Epithelial cell of prostate (primary cell): ENCODE measurements at places on chromosomes 13 and 19.

- no peak for DNase-seq
Measured at GRCh38 chr13:26558987-26559386, 1.5 kb downstream of the WASF3 start.

DNA sequence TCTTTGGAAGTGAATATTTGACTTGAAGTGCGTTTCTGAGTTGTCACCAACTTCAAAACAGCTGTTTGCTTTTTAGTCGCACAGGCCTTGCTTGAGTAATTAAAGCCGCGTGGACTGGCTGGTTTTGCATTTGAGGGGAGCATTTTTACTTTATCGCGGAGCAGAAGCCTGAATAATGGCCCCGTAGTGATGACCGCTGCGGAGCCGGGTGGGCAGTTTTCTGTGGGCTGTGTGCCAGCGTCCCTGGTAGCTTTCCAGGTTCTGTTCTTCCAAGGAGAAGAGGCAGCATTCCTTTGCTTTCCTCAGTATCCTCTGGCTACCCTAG lies 1.1 kb downstream of the NAA16 start:
- no peak for DNase-seq

DNA sequence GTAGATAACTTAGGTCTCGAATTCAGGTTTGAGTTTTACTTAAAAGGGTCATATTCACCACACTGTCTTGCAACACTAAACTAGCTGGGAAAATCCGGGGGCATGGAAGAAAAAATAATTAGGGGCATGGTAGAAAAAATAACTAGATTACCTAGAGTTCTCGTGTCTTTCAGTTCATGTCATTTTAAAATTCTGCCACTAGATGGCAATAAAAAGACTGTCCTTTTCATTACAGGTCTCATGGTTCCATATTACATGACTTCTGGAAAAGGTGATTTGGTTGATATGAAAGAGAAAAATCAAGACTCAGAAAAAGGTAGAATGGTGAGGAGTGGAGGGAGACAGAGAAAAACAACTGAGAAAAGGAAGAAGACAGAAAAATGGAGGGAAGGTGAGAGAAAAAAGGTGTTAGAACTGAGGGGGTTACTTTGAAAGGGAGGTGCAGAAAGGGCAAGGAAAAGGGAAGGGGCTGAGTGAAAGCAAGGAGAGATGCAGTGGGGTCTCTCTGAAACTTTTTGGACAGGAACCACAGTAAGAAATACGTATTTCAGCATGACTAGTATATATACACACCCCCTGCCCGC lies 299.0 kb downstream of the KLF12 start:
- DNase-seq: no peak

DNA sequence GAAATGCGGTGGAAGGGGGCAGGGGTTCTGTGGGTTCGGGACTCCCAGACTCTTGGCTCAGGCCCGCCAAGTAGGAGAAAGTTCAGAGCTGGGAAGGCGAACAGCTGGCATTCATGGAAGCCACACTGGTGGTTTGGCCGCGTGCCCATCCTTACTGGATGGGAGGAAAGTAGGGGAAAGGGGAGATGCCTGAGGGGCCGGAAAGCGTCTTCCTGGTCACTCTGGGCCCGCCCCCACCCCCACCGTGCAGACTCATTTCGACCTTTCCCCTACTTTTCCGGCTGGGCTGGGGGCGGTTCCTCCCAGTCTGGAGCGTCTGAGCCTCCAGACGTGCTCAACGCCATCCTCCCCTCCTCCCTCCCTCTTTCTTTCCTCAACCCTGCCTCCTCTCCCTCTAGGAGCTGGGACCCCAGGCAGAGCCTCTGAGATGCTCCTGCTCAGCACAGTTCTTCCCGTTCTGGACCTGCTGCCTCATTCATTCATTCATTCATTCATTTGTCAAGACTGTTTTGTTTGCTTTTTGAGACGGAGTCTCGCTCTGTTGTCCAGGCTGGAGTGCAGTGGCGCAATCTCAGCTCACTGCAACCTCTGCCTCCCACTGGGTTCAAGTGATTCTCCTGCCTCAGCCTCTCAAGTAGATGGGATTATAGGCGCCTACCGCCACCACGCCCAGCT lies 3.5 kb downstream of the ANGPTL4 start:
- peak; percentile 43 for DNase-seq

DNA sequence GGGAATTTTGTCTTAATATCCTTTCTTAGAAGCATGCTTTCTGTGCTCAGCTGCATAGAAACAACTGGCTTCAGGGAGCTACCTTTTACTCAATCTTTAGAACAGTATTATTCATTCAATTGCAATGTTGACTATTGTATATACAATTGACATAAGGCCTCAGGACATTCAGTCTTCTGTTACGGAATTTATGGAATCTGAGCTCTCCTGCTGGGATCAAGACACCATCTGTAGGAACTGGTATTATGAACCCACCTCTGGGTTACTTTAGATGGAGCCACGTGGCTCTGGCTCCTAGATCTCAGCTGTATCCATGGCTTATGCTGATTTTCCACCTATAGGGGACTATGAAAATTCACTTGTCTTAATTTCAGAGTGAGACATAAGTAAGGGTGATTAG lies 716.2 kb upstream of the GPC6 start:
- DNase-seq: no peak

DNA sequence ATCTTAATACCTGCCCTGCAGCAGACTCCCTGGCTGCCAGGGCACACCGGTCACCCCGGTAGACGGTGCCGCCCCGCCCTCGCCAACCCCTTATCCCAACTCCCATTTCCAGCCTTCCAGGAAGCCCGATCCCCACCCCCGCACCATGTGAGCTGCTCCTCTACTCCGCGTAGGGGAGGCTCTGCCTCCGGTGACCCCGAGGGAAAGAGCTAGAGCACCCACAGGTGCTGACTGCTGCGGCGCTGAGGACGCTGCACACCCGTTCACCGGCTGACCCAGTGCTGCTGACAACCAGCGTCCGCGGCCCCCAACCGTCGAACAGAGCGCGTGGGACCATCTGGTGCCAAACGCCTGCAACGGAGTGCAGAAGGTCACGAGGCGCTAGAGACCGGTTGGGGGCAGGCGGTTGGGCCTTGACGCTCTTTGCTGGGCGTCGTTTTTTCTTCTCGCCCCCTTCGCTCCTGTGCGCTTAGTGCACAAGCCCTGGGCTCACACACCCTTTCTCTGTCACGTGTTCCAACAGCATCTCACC lies 59.6 kb upstream of the ZNF599 start:
- no peak for DNase-seq

- DNase-seq: no peak
Measured at GRCh38 chr19:38049105-38049649, 142.2 kb downstream of the SIPA1L3 start.
